Muscle of back (tissue), 13 donors: ENCODE measurements at places on chromosomes 12 and 14. TPM values are rescaled to one million over a fixed set of nuclear protein-coding genes. Genes with fewer than 3 reads are reported as not detected.

The MANSC4 gene
- polyA plus RNA-seq: not detected

The TMEM132C gene
- 6.4 TPM for polyA plus RNA-seq

The KLHDC1 gene
- 3.2 TPM for polyA plus RNA-seq

The PNN gene
- polyA plus RNA-seq: 76.7 TPM

The HOXC10 gene
- polyA plus RNA-seq: 27.2 TPM

The CCDC63 gene
- polyA plus RNA-seq: not detected

The COX6A1 gene
- 119 TPM for polyA plus RNA-seq

The CCDC196 gene
- polyA plus RNA-seq: not detected

The DEPDC4 gene
- 1.9 TPM for polyA plus RNA-seq

The PHLDA1 gene
- 22.7 TPM for polyA plus RNA-seq

The NRXN3 gene
- 0.57 TPM for polyA plus RNA-seq

The RPGRIP1 gene
- 0.60 TPM for polyA plus RNA-seq

The NRIP2 gene
- 4.9 TPM for polyA plus RNA-seq

The KRT6C gene
- polyA plus RNA-seq: not detected

The HEBP1 gene
- polyA plus RNA-seq: 56.2 TPM

The IAPP gene
- polyA plus RNA-seq: not detected

The NGB gene
- polyA plus RNA-seq: not detected

The KRT79 gene
- polyA plus RNA-seq: not detected

The EML5 gene
- polyA plus RNA-seq: 0.83 TPM

The MMP17 gene
- polyA plus RNA-seq: 4.1 TPM

The SYT10 gene
- 0.07 TPM for polyA plus RNA-seq

The ARHGAP9 gene
- polyA plus RNA-seq: 5.8 TPM

The CIDEB gene
- polyA plus RNA-seq: 15.5 TPM

The COL2A1 gene
- polyA plus RNA-seq: 59.6 TPM

The FOXG1 gene
- not detected for polyA plus RNA-seq

The ACOT4 gene
- polyA plus RNA-seq: 0.38 TPM

The BRF1 gene
- polyA plus RNA-seq: 24.8 TPM

The PTGER2 gene
- polyA plus RNA-seq: 0.83 TPM

The FAM186B gene
- 0.84 TPM for polyA plus RNA-seq

The PARP2 gene
- polyA plus RNA-seq: 30.0 TPM

The CEBPE gene
- polyA plus RNA-seq: not detected

The SYNDIG1L gene
- not detected for polyA plus RNA-seq

The DBX2 gene
- 0.14 TPM for polyA plus RNA-seq

The CTSG gene
- polyA plus RNA-seq: 0.73 TPM

The PIK3C2G gene
- 0.10 TPM for polyA plus RNA-seq

The CIROP gene
- polyA plus RNA-seq: not detected

The RD3L gene
- not detected for polyA plus RNA-seq

The FBRSL1 gene
- polyA plus RNA-seq: 46.5 TPM

The HOXC4 gene
- 20.7 TPM for polyA plus RNA-seq

The NOS1 gene
- polyA plus RNA-seq: 0.07 TPM

The ZFHX2 gene
- 2.3 TPM for polyA plus RNA-seq

The OR4Q2 gene
- polyA plus RNA-seq: not detected

The FGF23 gene
- 0.22 TPM for polyA plus RNA-seq

The AREL1 gene
- polyA plus RNA-seq: 21.6 TPM

The MYF6 gene
- 105 TPM for polyA plus RNA-seq

The SETD1B gene
- 8.8 TPM for polyA plus RNA-seq

The NFATC4 gene
- polyA plus RNA-seq: 47.4 TPM

The LGALS3 gene
- 31.0 TPM for polyA plus RNA-seq

The TMEM121 gene
- 3.0 TPM for polyA plus RNA-seq

The AMN1 gene
- 12.2 TPM for polyA plus RNA-seq

The TAS2R8 gene
- not detected for polyA plus RNA-seq
